ENCODE measurements at places on chromosomes 4 and X. TPM values are rescaled to one million over a fixed set of nuclear protein-coding genes. Genes with fewer than 3 reads are reported as not detected.

DNA sequence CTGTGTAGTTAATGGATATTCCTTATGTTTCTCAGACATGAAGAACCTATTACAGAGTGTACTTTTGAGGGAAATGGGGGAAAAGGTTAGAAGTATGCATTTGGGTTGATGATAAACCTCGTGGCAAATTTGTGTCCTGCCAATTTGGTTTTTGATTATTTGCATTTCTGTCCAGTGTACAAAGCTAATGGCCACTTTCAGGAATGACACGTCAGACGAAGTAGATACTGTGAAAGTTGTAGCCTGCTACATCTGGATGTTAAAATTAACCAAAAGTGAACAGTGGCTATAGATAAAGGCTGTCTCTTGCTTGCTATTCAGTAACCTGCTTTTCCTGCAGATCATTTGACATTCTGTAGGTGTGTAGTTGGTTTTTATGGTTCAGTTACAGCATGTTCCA lies 1.0 kb downstream of the PRDX4 start:
- H3K27ac ChIP-seq: no peak overlapping the region
- DNase-seq: no peak
- no peaks in the 10 kb centered on the region for H3K27me3 ChIP-seq

DNA sequence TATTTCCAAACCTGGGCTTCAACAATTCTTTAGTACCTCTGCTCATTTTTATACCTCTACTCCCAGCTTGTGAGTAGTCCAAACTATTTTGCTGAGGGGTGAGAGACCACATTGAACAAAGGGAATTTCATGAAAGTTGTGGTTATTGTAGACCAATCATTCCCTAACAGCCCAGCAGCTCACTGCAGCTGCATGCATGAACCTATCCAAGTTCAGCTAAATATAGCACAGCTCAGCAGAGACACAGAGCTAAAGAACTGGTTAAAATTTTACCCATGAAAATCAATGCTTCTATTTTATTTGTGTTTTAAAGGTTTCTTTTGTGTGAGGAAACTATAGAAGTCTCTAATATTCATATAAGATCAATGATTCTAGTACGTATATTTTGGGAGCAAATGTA lies 82.7 kb downstream of the TECRL start:
- H3K4me3 ChIP-seq: no peak overlapping the region
- H3K4me1 ChIP-seq: no peaks in the 10 kb centered on the region
- H3K36me3 ChIP-seq: no peaks in the 10 kb centered on the region
- no peak overlapping the region for H3K27ac ChIP-seq
- H3K27me3 ChIP-seq: no peaks in the 10 kb centered on the region
- no peak for DNase-seq

Gene ZAR1
- 0.33 TPM for polyA plus RNA-seq

Gene SMIM31
- polyA plus RNA-seq: not detected

Gene PIM2
- 257 TPM for polyA plus RNA-seq

All from H1 (cell line).